ENCODE measurements at places on chromosomes 7 and 10.

- DNase-seq, result peak; percentile 23
These were observed 34.7 kb downstream of the ACADSB start for GRCh38 chr10:123043409-123043925.

- no peak for DNase-seq
These were observed 168.3 kb downstream of the GLI3 start for GRCh38 chr7:42068554-42069280.

- no peak for DNase-seq
These were observed 269.2 kb downstream of the C7orf25 start for GRCh38 chr7:42642699-42643098.

GRCh38 chr10:113709221-113709838, 29.6 kb downstream of the CASP7 start:
- no peak for DNase-seq

DNA sequence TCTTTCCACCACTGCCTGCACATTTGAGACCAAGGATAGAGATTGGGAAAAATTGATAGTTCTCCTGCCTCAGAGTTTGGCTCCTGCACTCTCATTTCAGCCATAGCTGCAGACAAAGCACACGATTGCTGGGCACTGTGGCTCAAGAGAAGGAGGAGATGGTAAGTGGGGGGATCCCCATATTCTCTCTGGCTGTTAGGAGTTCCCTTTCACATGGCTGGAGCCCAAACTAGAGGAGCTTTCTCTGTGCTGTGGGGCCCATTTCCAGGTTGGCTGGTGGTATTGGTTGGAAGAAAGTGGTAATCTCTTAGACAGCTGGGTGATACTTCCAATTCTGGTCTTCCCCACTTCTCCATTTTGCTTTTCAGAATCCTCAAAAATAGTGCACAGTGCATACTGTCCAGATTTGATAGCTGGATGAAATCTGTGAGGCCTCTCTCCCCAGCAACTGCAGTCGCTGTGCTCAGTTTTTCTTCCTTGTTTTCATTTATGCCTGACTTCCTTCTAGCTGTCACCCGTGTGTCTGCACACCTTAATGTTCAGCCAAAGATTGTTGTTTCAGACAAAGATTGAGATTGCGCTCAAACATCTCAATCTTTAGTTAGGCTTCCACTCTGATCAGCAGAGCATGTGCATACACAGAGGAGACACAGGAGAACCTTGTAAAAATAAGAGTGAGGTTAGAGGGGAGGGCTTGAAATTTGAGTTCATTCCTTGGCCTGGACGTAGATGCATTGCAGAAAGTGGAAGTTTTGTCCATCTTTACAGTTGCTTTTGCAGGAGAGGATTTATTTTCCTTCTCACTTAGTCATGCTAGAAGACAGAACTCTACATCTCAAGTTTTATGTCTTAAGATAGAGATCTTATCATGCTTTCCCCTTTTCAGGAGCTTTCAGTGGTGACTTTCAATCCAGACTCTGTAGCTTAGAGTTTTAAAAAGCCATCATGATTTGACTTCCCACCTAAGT, 28.6 kb downstream of the RABGEF1 start:
- no peak for DNase-seq

GRCh38 chr10:48410503-48410902, 104.0 kb downstream of the MAPK8 start:
- DNase-seq, result no peak

DNA sequence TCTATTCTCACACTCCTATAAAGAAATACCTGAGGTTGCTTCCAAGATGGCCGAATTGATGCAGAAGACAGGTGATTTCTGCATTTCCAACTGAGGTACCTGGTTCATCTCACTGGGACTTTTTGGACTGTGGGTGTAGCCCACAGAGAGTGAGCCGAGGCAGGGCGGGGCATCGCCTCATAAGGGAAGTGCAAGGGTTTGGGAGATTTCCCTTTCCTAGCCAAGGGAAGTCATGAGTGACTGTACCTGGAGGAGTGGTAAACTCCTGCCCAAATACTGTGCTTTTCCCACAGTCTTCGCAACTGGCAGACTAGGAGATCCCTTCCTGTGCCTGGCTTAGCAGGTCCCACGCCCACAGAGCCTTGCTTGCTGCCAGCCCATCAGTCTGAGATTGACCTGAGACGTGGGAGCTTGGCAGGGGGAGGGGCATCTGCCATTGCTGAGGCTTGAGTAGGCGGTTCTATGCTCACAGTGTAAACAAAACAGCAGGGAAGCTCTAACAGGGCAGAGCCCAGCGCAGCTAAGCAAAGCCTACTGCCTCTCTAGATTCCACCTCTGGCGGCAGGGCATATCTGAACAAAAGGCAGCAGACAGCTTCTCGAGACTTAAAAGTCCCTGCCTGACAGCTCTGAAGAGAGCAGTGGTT, 152.2 kb downstream of the ARL4A start:
- no peak for DNase-seq

GRCh38 chr7:5750031-5750653, 31.3 kb downstream of the RNF216 start:
- DNase-seq, result no peak

DNA sequence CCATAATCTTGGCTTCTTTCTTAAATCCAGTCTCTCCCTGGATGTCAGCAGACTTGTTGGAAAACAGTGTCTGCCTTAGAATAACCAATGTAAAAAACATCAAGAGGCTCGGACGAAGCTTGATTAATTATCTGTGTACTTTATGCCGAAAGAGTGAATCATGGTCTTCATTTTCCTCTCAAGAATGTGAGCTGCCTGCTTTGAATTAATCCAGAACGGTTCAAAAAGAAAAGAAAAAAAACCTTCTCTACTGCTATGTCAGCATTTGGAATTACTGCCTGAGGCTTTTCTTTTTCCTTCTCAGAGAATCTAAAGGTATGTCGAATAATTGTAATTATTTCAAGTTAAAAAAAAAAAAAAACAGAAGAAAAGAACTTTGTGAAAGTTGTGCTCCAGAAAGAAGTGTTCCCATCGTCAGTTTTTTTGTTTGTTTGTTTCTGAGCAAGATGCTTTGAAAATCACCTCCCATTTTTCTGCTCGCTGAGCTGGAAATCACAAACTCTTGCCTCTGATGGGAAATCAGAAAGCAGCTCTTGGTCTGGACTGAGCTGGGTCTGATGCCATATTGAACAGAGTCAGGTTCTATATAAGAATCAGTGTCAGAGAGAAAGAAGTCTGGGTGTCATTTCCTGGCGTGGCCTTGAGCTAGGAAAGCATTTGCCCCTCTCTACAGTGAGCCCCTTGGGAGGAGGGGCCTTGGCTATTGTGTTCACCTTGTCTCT, 20.2 kb downstream of the PLPP4 start:
- no peak for DNase-seq

- DNase-seq, result no peak
These were observed 5.0 kb downstream of the NAPEPLD start for GRCh38 chr7:103143868-103144267.

DNA sequence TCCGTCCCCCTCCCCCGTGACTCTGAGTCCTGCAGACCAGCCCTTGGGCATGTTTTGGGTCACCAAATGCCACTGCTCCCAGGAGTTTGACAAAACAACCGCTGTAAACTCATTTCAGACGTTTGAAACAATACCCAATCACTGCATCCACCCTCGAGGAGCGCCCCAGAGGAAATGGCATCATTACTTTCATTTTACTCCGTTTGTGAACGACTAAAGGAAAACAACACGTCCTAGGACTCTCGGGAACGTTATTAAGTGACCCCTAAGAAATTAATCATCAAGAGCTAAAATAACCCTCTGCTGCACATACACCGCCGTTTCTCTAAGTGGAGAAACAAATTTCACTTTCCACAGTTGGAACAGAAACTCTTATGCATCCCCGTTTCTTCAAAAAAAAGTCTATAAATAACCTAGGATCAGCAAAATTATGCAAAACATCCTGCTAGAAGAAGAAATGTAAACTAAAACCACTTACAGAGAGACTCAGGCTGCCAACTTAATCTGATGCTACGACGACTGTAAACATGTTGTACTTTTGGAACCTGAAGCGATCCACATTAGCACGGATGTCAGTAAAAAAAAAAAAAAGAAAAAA, 109.9 kb upstream of the EFCAB10 start:
- peak; percentile 57 for DNase-seq

- DNase-seq, result no peak
These were observed 61.5 kb downstream of the RAMP3 start for GRCh38 chr7:45219130-45219529.

- no peak for DNase-seq
These were observed 562.6 kb upstream of the GALNT17 start for GRCh38 chr7:70569335-70569819.

- no peak for DNase-seq
These were observed 274.1 kb downstream of the ZEB1 start for GRCh38 chr10:31593124-31593523.

- DNase-seq, result no peak
These were observed 78.7 kb downstream of the ARHGAP22 start for GRCh38 chr10:48526011-48526821.

DNA sequence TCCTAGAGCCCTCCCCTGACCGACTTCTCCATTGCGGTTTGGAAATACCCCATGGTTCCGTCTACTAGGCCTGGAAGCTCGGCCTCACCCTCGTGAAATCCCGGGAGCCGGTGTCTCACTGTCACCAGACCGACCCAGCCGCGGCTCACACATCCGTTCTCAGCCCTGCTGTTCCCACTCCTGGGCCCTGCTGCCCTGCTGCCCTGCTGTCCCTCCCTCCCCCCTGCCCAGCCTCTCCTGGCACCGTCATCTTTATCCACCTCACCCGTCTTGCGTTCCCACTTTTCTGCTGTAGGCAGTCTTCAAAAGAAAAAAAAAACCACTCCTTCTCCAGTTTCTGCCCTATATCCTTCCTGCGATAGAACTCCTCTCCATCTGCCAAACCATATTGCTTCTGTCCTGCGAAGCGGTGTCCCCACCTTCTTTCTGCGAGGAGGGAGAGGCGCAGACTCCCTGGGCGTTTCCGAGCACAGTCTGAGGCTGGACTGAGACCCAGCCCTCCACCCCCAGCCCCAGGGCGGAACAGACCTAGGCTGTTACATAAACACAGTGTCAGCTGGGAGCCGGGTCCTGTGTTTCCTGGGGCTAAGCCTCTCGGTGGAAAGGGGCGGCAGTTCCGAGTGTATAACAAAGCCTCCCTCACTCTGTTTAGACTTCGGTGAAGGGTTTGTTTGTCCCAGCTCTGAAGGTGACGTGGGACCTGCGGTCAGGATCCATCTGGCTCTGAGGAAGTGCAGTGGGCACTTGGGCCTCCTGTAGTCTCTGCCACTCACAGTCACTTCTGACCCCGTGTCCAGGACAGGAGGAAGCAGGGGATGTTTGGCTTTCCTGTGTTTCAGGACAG, 2.8 kb downstream of the AGAP3 start:
- no peak for DNase-seq

DNA sequence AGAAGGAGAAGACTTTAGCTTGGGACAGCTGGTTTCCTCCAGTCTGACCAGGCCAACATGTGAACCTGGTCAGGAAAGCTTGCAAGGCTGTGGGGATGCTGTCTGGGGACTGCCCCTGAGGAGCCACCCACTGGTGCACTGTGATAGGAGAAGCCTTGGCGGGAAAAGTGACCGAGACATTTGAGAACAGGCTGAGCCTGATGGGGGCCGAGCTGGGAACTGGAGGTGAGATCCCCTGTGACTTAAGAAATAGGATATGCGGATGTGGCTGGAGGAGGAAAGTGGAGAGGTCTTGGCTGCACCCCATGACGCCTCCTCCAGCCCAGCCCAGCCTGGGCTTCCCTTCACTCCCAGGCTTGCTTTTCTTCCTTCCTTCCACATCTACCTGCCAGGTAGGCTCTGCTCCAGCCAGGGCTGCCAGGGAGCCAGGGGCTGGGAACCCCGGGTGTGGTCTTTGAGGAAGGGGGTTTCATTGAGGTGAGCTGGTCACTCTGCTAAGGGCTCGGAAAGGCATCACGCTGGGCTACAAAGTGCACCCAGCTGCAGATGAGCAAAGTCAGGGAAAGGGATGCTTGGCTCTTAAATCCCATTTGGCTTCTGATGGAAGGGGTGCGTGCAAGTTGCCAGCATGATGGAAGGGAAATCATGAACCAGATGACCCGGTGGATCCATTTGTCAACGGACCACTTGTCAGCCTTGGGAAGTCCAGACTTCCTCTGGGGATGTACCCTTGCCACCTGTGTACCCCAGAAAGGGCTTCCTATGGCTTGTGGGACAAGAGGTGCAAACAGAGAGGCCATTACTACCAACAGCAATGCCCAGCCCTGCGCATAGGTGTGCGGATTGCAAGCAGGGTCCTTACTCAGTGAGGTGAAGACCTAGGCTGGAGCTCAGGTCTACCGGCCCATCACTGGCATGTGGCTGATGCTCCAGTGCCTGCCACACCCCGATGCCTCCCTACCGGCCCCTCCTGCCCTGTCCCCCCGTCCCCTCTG, 66.3 kb downstream of the C10orf143 start:
- DNase-seq, result no peak

DNA sequence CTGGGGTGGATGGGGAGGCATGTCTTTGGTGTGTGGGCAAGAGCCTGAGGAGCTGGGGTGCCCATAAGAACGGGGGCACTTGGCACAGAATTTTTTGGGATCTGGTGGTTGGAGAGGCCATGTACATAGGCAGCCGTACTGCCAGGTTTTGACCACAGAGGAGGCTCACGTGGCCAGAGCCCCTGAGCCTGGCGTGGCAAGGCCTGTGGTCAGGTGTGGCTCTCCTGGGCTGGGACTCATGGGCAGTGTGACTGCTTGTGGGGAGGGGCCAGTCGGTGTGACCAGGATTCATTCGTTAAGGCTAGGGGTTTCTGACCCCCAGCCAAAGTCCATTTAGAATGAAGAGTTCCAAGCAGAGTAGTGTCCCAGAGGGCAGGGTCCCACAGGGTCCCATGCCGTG, 38.2 kb downstream of the AGAP3 start:
- no peak for DNase-seq

DNA sequence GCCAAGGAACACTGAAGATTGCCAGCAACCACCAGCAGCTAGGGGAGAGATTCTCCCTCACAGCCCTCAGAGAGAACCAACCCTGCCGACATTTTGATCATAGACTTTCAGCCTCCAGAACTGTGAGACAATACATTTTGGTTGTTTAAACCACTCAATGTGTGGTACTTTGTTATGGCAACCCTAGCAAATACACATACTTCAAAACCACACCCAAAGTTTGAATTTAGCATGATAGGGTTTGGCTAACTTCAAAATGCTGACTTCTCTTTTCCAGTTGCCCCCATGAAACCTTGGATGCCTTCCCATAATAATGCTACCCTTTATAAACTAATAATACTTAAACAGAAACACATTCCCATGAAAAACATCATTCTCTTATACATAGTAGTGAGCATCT, 149.8 kb downstream of the DGKI start:
- DNase-seq, result no peak

DNA sequence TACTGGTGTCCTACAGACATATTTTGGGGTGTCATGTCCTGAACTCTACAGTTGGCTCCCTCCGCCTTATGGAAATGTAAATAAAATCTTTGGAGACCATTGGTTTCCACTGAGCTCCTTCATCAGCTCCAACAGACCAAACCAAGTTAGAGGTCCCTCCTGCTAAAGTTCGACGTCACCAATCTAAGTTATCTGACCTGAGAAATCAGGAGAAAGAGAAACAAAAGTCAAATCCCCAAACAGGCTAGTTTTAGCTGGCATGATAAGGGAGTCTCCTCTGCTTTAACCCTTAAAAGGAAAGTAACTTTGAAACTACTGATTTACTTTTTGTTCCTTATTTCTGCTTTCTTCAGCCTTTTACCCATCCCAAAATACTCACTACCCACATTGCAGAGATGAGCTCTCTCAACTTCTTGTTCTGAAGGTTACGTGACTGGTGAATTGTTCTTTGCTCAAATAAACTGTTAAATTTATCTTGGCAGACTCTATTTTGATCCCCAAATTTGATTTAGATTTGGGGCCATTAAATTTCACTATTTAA, 39.9 kb downstream of the AVL9 start:
- DNase-seq, result no peak

- DNase-seq, result no peak
These were observed 66.9 kb upstream of the BAIAP2L1 start for GRCh38 chr7:98467570-98468312.

Measured in T-helper 2 cell treated with Interferon-gamma antibody and Interleukin-4, amounts not matched to agents 5 μg/mL and 100 μg/mL, for 36 hours (primary cell).